Brain microvascular endothelial cell (primary cell): ENCODE measurements at places on chromosomes 4 and X.
A peak's percentile ranks its signal among the peaks of the same experiment; 100 is the strongest.

DNA sequence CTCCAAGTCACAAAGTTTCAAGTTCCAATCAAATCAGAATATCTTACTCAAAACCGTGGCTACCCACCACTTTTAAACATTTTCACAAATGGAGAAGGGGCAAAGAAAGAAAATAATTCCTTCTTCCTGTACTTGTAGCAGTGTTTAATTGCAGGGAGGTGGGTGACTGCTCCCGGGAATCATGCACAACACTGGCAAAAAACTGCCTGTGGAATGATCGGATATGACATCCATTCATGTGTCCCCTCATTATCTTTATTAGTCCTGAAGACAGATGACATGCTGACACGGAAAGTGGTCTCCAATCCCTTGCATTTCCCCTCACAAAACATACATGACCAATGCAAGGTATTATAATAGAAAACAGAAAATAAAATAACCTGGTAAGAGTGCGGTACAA is 2.0 kb downstream of the TSPAN5 start:
- DNase-seq: no peak

- DNase-seq: peak; percentile 96
These were observed 37.6 kb downstream of the SEPTIN11 start for GRCh38 chr4:76987153-76987591.

DNA sequence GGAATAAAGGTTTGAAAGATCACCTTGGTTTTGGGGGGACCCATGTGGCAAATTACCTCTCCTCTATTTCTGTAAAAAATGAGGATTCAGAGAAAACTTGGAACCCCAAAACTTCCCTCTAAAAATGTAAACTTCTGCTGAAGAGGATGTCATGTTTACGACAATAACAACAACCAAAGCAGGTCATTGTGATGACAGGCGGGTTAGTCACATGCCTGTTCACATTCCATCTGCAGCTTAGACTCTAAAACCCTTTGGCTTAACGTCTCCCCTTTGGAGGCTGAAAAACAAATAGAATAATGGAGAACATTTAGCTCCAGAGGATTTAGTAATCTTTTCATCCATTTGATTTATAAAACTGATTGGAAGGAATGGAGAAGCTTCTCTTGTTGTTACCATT is 75.0 kb upstream of the FAM9C start:
- DNase-seq: peak; percentile 50

DNA sequence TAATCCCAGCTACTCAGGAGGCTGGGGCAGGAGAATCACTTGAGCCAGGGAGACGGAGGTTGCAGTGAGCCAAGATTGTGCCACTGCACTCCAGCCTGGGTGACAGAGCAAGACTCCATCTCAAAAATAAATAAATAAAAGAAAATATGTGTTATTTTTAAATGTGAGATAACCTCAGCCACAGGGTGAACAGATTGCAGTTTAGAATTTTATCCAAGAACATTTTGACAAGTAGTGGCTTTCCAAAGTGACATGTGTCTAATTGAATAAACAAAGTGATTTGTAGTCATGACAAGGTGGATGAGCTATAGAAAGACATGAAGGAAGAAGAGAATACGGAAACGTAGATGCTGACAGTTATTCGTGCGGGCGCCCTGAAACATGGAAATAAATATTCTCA is 176.1 kb downstream of the DCTD start:
- no peak for DNase-seq

DNA sequence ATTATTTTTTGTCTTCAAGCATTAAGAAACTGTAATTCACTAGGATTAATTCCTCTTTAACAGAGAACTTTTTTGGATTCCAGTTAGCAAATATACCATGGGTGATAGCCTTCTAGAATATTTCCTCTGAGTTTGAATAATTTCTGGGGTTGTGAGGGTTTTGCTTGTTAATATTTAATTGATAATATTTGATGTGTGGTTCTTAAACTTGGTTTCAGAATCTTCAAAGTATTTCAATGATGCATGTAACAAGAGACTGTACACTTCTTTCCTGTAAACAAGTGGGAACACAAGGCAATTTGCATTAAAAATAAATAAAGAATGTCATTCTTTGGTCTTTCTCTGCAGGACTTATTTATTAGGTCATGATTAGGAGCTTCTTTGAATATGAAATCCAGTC is 9.5 kb upstream of the C4orf51 start:
- no peak for DNase-seq

- DNase-seq: no peak
These were observed 178.4 kb upstream of the NWD2 start for GRCh38 chr4:37066159-37066558.

- DNase-seq: no peak
These were observed 160.5 kb upstream of the AGTR2 start for GRCh38 chrX:116009861-116010710.
